ENCODE measurements at places on chromosomes 16 and 17.

DNA sequence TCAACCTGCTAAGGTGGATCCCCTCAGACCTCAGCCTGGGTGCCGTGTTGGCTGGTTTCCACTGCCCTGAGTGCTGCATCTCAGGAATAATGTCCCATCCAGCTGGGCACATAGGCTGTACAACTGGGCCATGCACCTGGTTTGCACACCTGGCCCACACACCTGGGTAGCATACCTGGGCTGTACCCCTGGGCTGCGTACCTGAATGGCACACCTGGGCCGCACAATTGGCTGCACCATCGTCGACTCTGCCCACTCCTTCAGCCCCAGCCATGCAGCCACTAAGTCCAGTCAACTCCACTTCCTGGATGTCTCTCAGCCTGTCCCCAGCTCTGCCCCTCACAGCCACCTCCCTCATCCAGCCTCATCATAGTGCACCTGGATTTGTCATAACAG lies 7.9 kb downstream of the SLC5A10 start:
- H3K4me3 ChIP-seq = no peak overlapping the region
- no peaks in the 10 kb centered on the region for H3K36me3 ChIP-seq
- peaks cover 15% of the 10 kb centered on the region for H3K4me1 ChIP-seq
- no peak overlapping the region for H3K27ac ChIP-seq
- no peak for DNase-seq
- no peaks in the 10 kb centered on the region for H3K27me3 ChIP-seq

- no peaks in the 10 kb centered on the region for H3K4me1 ChIP-seq
- H3K4me3 ChIP-seq = no peak overlapping the region
- H3K36me3 ChIP-seq = no peaks in the 10 kb centered on the region
- no peak for DNase-seq
These were observed 27.2 kb upstream of the TOB1 start for GRCh38 chr17:50893183-50893993.

DNA sequence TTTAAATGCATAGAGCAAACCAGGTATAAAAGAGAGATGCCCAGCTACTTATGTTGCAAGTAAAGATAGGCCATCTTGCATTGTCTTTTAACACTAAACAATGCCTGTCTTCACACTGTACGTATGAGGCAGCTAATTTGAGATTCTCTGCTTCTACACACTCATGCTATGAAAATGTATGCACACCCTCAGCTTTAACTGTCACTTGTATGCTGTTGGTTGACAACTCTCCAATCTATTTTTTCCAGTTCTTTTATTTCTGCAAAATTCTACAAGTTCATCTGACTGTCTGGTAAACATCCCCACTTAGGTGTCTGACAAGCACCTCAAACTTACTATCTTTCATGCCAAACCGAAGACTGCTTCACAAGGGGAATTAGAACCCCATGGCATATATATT lies 131.7 kb upstream of the SOX9 start:
- no peaks in the 10 kb centered on the region for H3K4me1 ChIP-seq
- H3K27ac ChIP-seq = no peak overlapping the region
- no peaks in the 10 kb centered on the region for H3K27me3 ChIP-seq
- no peak for DNase-seq
- no peak overlapping the region for H3K4me3 ChIP-seq

- H3K36me3 ChIP-seq = no peaks in the 10 kb centered on the region
- H3K4me1 ChIP-seq = no peaks in the 10 kb centered on the region
- no peaks in the 10 kb centered on the region for H3K27me3 ChIP-seq
- H3K27ac ChIP-seq = no peak overlapping the region
These were observed 452.2 kb downstream of the KCNJ2 start for GRCh38 chr17:70621566-70621965.

DNA sequence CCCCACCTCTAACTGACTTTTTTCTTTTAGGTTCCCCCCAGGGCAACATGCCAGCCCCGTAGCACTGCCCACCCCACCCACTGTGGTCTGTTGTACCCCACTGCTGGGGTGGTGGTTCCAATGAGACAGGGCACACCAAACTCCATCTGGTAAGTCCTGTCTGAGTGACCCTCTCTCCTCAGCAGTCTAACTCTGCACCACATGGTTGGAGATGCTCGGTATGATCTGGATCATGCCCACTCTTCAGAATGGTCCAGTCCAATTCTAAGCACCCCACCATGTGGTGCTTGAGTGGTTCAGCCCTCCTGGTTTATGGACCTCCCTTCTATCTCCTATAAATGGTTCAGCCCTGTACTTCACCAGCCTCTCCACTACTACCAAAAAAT lies 5.9 kb downstream of the KDM6B start:
- H3K4me1 ChIP-seq = peaks cover 49% of the 10 kb centered on the region
- no peak for DNase-seq
- no peak overlapping the region for H3K4me3 ChIP-seq
- H3K27ac ChIP-seq = no peak overlapping the region

DNA sequence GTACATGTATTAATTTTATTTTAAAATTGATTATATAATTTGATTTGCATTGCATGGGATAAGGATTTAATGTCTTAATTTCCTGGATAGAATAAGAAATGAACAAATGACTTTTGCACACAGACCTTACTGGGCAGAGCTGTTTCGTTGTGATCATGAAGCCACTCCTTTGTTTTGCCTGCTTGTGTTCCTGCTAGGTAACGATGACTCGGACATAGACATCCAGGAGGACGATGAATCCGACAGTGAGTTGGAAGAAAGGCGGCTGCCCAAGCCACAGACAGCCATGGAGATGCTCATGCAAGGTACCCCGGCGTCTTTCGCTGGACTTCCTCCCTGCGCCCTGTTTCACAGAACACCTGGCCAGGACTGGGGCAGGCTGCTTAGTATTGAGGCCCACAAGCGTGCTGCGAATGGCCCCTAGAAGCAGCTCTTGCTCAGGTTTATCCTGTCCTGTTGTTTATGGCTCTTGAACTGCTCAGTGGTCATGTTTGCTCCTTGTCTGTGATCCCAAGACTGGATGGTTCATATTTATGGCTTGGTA lies 29.6 kb downstream of the CLUAP1 start:
- no peak overlapping the region for H3K4me3 ChIP-seq
- peaks cover 14% of the 10 kb centered on the region for H3K4me1 ChIP-seq
- H3K27me3 ChIP-seq = no peaks in the 10 kb centered on the region
- no peak overlapping the region for H3K27ac ChIP-seq
